A549 treated with ZK216348 at 1 μM for 4 hours (cell line): ENCODE measurements at places on chromosomes 7 and 10. TPM values are rescaled to one million over a fixed set of nuclear protein-coding genes. Genes with fewer than 3 reads are reported as not detected.

The FGFR2 gene
- 0.31 to 0.68 TPM (median 0.45 TPM) in 5 replicates for total RNA-seq

The NYAP1 gene
- 1.9 to 5.7 TPM (median 4.1 TPM) in 5 replicates for total RNA-seq

The AKR1C2 gene
- 3,382 to 4,029 TPM (median 3,494 TPM) in 5 replicates for total RNA-seq

The EVX1 gene
- total RNA-seq, result 0.14 to 0.19 TPM (median 0.15 TPM) in 3 of 5 replicates, not detected in the others

The DTX2 gene
- 22.2 to 43.7 TPM (median 36.2 TPM) in 5 replicates for total RNA-seq

The TRIM50 gene
- not detected in 5 replicates for total RNA-seq

The NEURL1 gene
- total RNA-seq, result 0.47 to 0.96 TPM (median 0.74 TPM) in 5 replicates

The TRUB1 gene
- total RNA-seq, result 11.3 to 18.7 TPM (median 15.9 TPM) in 5 replicates

The AVL9 gene
- 17.9 to 34.3 TPM (median 27.3 TPM) in 5 replicates for total RNA-seq

The FASTK gene
- total RNA-seq, result 40.8 to 89.4 TPM (median 74.8 TPM) in 5 replicates

The FOXI2 gene
- total RNA-seq, result not detected in 5 replicates

The GPR37 gene
- total RNA-seq, result 0.45 to 0.89 TPM (median 0.64 TPM) in 5 replicates

The TRDMT1 gene
- total RNA-seq, result 2.0 to 4.4 TPM (median 3.7 TPM) in 5 replicates

The APBB1IP gene
- total RNA-seq, result 7.3 to 8.5 TPM (median 7.6 TPM) in 5 replicates

The ELFN1 gene
- total RNA-seq, result 0.32 to 0.47 TPM (median 0.38 TPM) in 5 replicates

The ANKRD22 gene
- total RNA-seq, result 0.28 to 0.69 TPM (median 0.31 TPM) in 5 replicates

The LIPK gene
- not detected in 5 replicates for total RNA-seq

The HACD1 gene
- total RNA-seq, result 40.1 to 60.5 TPM (median 55.2 TPM) in 5 replicates

The PRKAR1B gene
- total RNA-seq, result 21.1 to 31.0 TPM (median 29.2 TPM) in 5 replicates

The SFMBT2 gene
- 6.2 to 9.9 TPM (median 9.0 TPM) in 5 replicates for total RNA-seq

The SLC13A1 gene
- total RNA-seq, result not detected in 5 replicates

The CACNA2D1 gene
- total RNA-seq, result 4.4 to 11.1 TPM (median 10.9 TPM) in 5 replicates

The ABCB1 gene
- 0.09 TPM in 1 of 5 replicates, not detected in the others for total RNA-seq

The SAMD9L gene
- total RNA-seq, result 0.37 to 1.1 TPM (median 0.64 TPM) in 5 replicates

The THSD7A gene
- total RNA-seq, result 1.6 to 3.3 TPM (median 3.1 TPM) in 5 replicates

The AOAH gene
- total RNA-seq, result not detected in 5 replicates

The PVRIG gene
- total RNA-seq, result not detected in 5 replicates

The DKK1 gene
- 411 to 612 TPM (median 463 TPM) in 5 replicates for total RNA-seq

The UBN2 gene
- total RNA-seq, result 1.6 to 3.6 TPM (median 2.7 TPM) in 5 replicates

The TMEM213 gene
- total RNA-seq, result not detected in 5 replicates

The LIPF gene
- total RNA-seq, result not detected in 5 replicates

The ZFAND4 gene
- 3.9 to 6.6 TPM (median 5.2 TPM) in 5 replicates for total RNA-seq

The DNAJB9 gene
- total RNA-seq, result 7.2 to 13.0 TPM (median 9.2 TPM) in 5 replicates

The LRMDA gene
- total RNA-seq, result 3.1 to 5.6 TPM (median 4.5 TPM) in 5 replicates

The MPP7 gene
- 0.12 to 0.16 TPM (median 0.14 TPM) in 3 of 5 replicates, not detected in the others for total RNA-seq

The KNDC1 gene
- 0.52 to 2.4 TPM (median 0.87 TPM) in 5 replicates for total RNA-seq

The CALD1 gene
- 70.3 to 126 TPM (median 113 TPM) in 5 replicates for total RNA-seq

The SPDYE1 gene
- not detected in 5 replicates for total RNA-seq

The SLC18A2 gene
- not detected in 5 replicates for total RNA-seq

The PCLO gene
- total RNA-seq, result 0.85 to 1.6 TPM (median 1.1 TPM) in 5 replicates

The CTNNA3 gene
- total RNA-seq, result not detected in 5 replicates

The SCART1 gene
- total RNA-seq, result 0.07 to 0.31 TPM (median 0.21 TPM) in 5 replicates

The TUBAL3 gene
- total RNA-seq, result 0.22 to 0.45 TPM (median 0.33 TPM) in 5 replicates

The SLC37A3 gene
- 24.2 to 32.5 TPM (median 30.2 TPM) in 5 replicates for total RNA-seq

The NPSR1 gene
- total RNA-seq, result not detected in 5 replicates
